ENCODE measurements at places on chromosomes 7 and 10.

- DNase-seq = peak; percentile 33
Observed at GRCh38 chr7:83413831-83414230, 235.1 kb downstream of the SEMA3E start.

DNA sequence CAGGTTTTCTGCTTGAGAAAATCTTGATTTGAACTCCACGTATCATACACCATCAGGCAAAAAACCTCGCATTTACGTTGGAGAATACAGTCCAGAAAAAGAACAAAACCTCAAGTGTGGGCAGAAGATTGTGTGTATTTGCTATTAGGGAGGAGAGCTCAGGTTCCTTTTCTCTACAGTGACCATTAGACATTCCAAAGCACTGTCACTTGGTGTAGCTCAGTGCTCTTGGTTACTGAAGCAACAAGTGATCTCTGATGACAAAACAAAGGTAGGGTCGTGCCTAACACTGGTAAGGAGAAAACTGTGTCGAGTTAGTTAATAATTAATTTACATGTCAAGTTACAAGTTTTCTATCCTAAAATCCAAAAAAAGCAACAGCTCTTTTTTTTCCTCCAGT, 72.6 kb downstream of the C1GALT1 start:
- no peak for DNase-seq

DNA sequence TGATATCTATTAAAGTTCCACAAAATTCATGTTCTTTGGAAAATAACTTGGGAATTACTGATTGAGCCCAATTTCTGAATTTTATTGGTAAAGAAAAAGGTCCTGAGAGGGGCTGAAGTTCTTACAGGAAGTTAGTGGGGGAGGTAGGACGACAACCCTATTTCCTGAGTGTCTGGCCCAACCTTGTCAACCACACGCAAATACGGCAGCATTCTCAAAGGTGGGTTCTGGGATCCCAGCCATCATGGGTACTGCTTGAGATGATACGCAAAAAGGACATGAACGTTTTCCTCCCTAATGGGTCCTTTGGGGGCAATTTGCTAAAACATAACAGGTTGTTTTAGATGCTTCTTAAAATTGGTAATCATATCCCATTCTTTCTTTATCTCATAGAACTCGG, 2.7 kb upstream of the PDCD4 start:
- DNase-seq = no peak

DNA sequence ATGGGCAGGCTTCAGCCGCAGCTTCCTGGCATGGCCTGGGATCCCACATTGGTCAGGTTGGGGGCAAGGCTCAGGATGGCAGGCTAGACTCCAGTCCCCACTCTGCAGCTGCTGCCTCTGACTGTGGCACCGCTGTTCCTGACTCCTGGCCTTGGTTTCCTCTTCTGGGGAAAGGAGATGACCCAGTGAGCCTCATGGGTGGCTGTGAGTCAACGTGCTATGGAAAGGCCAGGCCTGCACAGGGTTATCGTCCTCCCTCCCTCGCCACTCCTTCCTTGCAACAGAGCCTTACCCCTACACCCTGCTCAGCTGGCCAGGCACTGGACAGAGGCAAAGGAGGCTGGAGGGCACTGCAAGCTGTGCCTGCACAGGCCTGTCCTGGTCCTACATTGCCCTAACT, 36.1 kb upstream of the CHST15 start:
- no peak for DNase-seq

- DNase-seq = no peak
Observed at GRCh38 chr10:1549591-1550290, 187.6 kb downstream of the ADARB2 start.

DNA sequence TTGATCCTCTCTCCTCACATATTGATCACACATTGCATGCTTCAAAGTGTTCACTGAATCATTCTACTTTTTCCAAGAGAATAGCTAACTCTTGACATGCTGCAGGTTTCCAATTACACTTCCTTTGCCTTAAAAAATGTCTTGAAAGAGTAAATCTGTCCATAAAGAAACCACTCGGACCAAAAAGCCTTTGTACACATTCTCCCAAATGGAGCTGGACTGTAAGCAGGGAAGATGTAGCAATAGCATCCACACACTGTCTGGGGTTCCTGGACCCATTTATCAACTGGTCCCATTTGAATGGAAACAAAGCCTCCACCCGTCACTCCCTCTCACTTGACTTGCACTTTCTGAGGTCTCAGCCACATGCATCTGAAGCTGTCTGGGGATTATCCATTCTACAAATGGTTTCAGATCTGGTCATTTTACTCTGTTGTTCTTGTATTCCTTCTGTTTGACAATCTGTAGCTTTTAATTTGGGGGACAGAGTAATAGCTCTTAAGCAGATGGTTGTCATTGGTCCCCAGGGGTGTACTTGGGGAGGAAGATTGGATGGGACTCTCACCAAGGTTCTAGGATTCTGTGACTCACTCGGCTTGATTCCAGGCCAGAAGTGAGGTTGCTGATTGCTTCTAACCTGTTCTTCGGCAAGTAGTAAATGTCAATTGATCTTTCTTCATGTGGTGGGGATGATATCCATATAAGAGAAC, 203.5 kb downstream of the HIBADH start:
- DNase-seq = peak; percentile 28

GRCh38 chr10:33091201-33091600, 133.2 kb upstream of the ITGB1 start:
- no peak for DNase-seq

DNA sequence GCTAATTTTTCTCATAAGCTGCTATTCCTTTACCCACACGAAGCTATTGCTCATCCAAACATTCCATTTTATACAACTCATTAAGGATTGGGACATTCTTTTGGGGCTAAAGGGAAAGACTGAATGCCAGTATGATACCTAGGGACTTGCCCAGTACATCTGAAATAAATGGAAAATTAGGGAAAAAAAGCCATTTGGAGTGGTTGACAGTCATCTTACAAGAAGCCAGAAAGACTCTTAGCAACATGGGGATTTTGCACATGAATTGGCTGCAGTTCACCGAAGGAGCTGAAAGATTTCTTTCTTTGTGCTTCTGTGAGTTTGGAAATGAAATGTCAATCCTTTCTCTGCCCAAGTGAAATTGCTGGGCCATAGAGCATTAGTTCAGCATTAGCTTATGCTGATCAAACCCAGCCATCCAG, 43.3 kb upstream of the MTURN start:
- peak; percentile 87 for DNase-seq

GRCh38 chr10:116015583-116016333, 257.2 kb downstream of the GFRA1 start:
- DNase-seq = no peak

GRCh38 chr10:15200626-15201025, 32.1 kb upstream of the NMT2 start:
- DNase-seq = peak; percentile 92

DNA sequence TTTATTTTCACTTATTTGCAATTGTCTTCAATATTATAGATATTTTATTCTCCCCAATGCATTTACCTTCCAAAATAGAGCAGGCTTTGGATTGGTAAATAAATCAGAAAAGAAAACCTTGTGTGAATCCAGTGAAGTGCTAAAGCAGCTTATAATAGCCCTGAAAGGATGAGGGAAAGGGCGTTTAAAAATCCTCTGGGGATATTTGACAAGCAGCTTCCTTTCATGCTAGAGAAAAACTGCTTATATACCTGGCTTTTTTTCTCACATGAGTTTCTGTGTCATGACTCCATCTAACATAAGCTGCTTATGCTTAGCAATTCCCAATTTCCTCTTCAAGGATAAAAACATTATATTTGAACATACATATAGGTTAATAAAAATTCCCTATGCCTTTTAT, 221.6 kb upstream of the SEMA3E start:
- DNase-seq = no peak

- DNase-seq = peak; percentile 56
Observed at GRCh38 chr10:12835709-12836108, 165.8 kb downstream of the CCDC3 start.

DNA sequence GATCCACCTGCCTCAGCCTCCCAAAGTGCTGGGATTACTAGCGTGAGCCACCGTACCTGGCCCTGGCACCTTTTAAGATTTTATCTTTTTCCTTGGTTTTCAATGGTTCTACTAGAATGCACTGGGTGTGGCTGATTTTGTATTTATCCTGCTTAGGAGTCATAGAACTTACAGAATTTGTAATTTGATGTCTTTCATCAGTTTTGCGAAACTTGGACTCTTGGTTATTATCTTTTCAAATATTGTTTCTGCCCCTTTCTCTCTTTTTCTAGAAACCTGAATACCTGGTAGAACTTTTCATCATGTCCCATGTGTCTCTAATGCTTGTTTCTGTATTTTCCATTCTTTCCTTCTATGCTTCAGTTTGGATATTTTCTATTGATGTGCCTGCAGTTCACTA, 2.8 kb upstream of the NUB1 start:
- DNase-seq = no peak

DNA sequence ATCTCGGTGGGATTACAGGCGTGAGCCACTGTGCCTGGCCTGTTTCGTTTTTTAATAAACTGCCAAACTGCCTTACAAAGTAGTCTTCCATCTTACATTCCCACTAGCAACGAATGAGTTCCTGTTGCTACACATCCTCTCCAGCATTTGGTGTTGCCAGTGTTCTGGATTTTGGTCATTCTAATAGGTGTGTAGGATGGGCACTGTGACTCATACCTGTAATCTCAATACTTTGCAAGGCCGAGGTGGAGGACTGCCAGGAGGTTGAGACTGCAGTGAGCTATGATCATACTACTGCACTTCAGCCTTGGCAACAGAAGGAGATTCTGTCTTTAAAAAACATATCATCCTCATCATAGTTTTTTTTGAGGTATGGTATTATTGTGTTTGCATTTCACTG, 21.4 kb upstream of the RSBN1L start:
- peak; percentile 24 for DNase-seq

DNA sequence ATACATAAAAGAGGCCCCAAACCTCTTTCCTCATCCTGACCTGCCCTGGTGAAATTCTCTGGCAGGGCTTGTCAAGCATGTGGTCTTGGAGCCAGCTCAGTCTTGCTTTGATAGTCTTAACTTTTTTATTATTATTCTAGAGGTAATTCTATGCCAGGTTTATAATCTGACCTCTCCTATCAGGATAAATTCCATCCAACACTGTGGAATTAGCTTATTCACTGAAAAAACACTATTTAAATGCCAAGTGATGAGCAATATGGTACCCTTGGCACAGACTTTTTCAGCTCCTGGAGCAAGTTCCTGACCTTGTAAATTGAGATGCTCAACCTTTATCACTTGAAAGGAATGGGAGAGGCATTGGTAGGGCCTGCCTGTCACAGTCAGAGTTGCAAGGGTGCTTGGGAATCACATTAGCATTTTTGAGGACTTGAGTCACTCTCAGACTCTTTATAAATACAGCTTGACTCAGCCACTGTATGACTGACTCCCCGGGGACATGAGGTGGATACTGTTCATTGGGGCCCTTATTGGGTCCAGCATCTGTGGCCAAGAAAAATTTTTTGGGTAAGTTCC, at the start of gene CPA4:
Gene CPA4, plus strand, starts transcription at position 480 of the 576 bp plus-strand sequence. Its CDS starts 20 bp downstream, at position 500.
- DNase-seq = peak; percentile 98

DNA sequence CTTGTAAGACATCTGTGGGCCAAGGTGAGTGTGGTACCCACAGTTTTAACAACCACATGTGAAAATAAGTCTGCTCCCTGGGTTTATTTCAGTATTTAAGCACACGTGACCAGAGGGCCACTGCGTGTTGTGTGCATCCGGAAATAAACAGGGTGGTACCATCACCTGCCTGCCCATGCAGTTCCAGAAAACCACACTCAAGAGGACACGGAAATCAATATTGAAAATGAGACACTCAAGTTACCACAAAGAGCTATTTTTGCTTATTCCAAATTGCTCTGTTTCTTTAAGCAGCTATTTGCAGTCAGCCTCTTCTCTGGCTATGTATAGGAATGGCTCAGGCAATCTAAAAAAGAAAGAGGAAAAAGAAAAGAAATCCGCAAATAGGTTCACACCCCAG, 71.8 kb upstream of the LOXL4 start:
- DNase-seq = no peak

DNA sequence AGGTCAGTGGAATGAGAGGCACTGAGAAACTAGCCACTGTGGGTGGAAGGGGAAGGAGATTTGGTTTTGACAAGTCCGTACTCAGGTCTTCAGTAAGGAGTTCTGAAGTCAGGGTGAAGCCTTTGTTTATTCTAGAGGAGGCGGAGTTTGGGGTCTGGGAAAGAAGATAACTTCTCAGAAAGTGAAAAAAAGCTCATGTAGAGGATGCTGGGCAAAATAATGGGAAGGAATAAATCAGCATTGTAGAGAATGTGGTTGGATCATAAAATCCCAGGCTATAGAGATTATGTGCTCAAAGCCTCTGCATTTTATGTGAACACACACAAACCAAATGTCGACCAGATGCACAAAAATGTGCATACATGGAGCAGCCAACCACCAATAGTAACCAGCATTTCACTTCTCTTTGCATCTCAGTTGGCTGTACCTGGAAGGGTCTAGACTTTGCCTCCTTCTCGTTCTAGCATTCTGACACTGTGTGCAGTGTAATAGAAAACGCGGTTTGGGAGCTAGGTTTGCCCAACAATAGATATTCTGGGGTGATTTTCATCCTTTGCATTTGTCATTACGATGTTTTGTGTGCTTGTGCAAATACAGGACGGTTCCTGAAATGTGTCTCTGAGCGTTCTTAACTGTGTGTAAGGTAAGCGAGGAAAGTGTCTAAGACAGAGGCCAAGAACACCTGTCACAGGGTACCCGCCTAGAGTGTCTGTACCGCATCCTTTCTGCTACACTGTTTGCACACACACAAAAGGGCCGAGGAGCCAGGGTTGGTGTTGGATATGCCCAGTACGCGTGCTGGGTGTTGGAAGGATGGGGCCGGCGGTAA, 603 bp upstream of the HECW1 start:
- peak; percentile 48 for DNase-seq

GRCh38 chr10:88926566-88927415, 25.8 kb downstream of the ACTA2 start:
- DNase-seq = peak; percentile 94

All from fibroblast of skin of abdomen (primary cell).